Endodermal cell (in vitro differentiated cells): ENCODE measurements at places on chromosomes 6 and 20.

GRCh38 chr6:33280539-33280938, 3.6 kb downstream of the B3GALT4 start:
- DNase-seq, result no peak

- DNase-seq, result no peak
Observed at GRCh38 chr6:25242567-25242966, 36.6 kb upstream of the CARMIL1 start.

DNA sequence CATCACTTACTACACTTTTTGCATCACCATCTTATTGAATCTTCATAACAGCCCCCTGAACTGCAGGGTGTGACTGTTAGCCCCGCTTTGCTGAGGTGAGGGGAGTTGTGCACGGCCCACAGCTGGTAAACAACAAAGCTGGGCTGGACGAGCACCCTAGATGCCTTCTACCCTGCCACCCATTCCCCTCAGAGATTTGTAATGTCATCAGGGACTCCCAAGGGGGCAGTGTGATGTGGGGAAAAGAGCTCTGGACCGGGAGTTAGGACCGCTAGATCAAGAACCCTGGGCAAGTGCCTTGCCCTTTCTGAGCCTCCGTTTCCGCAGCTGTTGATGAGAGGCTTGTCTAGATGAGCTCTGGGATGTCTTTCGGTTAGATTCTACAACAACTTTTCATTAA, 20.9 kb downstream of the PKIG start:
- no peak for DNase-seq

GRCh38 chr6:157267109-157267611, 56.2 kb downstream of the TMEM242 start:
- DNase-seq, result peak; percentile 79

DNA sequence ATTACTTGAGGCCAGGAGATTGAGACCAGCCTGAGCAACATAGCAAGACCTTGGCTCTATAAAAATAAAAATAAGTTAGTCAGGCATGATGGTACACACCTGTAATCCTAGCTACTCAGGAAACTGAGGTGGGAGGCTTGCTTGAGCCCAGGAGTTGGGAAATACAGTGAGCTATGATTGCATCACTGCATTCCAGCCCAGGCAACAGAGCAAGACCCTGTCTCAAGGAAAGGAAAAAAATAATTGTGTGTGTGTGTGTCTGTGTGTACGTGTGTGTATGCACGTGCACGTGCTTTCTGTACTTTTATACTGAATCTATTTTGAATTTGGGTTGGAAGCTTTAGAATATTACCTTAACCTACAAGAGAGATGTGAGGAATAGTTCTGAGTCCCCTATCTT, 58.9 kb downstream of the KIZ start:
- DNase-seq, result no peak

GRCh38 chr20:60330461-60330860, 372.2 kb downstream of the CDH26 start:
- DNase-seq, result no peak

GRCh38 chr20:54843865-54844264, 368.5 kb downstream of the DOK5 start:
- DNase-seq, result no peak

DNA sequence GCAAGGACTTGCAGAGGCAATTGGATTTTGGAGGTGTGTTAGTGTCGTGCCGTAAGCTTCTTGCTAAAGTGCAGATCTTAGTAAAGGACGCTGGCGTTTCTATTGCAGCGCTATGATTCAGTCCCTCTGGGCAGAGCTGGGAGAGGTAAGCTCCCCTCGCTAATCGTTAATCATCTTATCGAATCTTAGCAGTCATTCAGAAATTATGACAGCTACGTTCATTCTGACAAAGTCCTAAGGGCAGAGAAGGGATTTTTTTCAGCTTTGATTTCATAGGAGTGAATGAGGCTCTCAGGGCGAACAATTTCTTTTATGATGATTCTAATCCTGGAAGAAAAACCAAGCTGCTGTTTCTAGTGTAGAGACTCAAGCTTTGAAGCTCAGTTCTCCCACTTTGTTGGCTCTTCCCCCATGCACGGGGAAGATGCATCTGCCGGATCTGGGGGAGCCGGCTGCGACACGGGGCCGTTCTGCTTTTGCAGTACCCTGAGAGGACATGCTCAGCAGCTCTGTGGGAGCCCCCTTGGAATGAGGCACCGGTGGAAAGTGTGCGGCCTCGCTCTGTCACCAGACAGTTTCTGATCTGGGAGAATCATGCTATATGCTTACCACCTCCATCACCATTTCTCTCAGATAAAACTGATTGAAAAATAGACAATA, 79.1 kb upstream of the SLC22A23 start:
- no peak for DNase-seq

DNA sequence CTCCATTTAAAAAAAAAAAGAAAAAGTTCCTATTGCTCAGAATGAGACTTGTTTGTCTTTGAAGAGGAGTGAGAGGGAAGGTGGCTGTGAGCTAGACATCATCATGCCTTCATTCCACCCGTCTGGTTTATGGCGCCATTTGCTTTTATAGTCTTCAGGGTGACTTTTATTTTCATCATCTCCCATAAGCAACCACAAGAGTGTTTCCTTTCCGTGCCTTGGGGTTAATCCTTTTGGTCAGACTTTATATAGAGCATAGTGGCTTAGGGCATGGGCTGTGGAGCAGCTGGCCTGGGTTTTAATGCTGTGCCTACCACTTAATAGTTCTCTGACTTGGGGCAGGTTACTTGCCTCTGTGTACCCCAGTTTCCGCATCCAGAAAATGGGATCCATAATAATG, 77.8 kb downstream of the RREB1 start:
- DNase-seq, result no peak

- DNase-seq, result no peak
Observed at GRCh38 chr6:158322724-158323560, 10.7 kb downstream of the TULP4 start.

GRCh38 chr6:51459958-51460357, 627.5 kb downstream of the PKHD1 start:
- DNase-seq, result no peak

DNA sequence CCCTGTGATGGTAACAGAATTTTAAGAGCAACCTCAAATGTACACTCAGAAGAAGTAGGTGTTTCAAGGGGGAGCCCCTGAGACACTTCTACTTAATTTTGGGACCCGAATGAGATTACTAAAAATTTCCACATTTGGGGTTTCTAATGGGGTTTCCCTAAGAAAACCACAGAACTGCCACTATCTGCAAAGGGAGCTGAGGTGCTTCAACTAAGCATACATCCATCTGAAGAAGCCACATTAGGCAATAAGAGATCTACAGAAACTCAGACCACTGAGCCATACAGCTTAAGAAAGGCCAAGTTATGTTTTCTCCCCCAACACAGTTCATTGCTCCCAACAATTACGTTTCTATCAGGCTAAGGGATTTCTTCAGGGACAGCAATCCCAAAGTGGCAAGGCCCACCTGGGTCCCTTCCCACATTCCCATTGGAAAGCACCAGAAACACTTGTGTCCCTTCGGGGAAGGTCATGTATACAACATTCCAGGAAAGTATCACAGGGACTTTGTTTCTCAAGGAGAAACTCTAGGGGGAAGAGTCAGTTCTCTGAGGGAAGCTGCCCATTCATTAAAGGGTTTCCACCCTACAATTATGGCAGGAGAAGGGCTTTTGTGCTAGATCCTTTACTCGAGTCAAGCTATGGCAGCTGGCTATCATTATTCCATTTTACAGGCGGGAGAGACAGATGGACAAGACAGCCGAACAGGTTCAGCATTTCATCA, 5.0 kb downstream of the BCL2L1 start:
- DNase-seq, result no peak

DNA sequence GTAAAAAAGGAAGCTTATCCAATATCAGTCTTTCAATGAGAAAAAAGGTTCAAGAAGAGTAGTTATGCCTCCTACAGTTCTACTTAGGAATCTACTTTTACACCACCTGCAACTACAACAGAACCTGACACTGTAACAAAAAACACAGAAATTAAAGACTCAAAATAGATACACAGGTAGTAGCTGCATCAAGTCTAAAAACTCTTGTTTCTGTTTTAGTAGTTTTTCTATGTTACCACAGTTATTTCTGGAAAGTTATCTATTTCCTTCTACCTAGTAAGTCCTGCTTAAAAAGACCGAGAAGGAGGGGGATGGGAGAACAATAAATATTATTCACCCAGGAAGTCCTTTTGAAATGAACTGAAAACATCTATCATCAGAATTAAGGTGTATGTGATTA, 52.5 kb downstream of the ATG5 start:
- no peak for DNase-seq

DNA sequence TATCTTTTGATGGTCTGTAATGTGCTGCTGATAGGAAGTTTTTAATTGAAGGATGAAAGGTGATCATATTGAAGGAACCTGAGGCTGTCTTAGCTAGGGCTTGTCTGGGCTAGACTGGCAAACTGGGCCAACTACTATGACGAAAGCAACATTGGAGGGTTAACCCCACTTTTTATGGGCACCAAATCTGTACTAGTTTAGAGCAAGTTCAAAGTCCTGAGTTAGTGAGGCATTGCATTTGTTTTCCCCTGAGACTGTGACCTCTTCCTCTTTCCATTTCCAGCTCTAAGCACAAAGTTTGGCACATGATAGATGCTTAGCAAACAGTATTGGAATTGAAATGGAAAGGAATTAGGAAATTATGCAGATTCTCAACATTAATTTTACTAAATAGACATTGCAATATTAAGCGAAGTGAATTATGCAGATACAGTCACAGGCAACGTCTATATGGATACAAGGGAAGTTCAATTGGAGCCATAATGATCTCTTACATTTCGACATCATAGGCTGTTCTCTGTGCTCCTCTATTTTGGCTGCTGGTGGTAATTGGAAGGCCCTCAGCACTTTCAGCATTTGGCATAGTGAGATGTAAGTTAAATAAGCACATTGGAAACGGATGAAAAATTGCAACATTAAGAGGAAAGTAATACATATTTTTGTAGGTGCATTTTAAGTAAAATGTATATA, 22.2 kb downstream of the CEP57L1 start:
- DNase-seq, result no peak

DNA sequence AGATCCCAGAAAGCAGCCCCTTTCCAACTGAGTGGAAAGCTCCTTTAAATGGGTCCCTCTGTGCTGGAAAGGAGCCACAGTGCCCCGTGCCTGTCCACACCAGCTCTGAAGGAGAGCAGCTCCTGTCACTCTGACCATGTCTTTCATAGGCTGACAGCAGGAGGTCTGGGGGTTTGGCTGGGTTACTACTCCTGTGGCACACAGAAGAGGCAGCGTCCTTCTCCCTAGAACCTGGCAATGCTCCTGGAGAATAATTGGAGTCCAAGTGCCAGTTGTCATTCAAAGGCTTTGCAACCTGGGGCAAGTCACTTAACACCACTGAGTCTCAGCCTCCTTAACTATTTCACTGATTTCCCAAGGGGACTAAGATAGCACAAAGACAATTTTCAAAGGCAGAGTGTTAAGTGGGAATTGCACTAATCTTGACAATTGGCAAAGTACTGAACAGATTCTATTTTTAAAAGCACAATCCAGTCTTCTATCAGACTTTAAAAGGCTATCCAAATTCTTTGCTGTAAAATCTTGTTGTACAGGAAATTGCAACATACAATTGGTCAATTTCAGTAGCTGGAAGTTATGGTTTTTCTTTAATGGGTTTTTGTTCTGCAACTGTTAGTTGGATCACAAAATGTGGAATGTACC, 457.2 kb downstream of the KIF16B start:
- peak; percentile 50 for DNase-seq

GRCh38 chr6:157411368-157411767, 30.4 kb downstream of the ZDHHC14 start:
- DNase-seq, result no peak

DNA sequence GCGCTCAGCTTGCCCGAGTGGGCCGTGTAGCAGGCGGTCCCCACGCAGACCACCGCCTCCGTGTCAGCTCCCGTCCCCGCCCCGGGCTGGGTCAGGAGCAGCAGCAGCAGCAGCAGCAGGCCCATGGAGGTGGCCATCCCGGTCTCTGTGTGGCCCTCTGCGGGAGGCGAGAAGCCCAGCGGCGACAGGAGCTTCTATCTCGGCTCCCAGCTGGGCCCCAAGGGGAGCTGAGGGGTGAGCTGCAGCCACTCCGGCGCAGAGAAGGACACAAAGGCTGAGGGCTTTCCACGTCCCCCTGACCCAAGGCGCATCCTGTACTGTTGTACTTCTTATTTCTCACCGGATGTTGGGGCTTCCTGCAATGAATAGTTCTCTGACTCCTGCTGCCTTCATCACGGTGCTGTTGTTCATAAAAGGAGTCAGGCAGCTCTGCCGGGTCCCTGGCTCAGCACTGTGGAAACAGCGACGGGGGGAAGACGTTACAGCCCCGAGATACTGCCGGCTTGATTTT, at the start of gene CD93:
TSS of gene CD93 (minus strand) at position 269 of the 511 bp plus-strand sequence. CDS start at position 137, 132 bp downstream.
- DNase-seq, result no peak

DNA sequence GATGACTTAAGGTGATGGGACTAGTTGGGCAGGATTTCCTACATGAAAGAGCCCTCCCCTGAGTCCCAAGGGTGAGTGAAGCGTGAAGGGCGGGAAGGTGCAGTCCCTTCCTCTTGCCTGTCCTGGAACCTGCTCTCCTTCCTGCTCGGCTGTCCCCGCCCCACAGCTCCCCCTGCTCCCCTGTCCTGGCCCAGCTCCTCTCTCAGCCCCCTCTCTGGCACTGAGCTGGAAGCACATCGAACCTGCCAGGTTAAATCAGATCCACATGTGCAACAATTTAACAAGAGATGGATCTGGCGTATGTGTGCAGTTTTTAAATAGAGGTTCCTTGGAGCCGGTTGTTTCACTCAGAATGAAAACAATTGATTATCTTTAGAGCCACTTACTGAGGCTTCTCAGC, 95.0 kb downstream of the LRFN2 start:
- DNase-seq, result peak; percentile 73

DNA sequence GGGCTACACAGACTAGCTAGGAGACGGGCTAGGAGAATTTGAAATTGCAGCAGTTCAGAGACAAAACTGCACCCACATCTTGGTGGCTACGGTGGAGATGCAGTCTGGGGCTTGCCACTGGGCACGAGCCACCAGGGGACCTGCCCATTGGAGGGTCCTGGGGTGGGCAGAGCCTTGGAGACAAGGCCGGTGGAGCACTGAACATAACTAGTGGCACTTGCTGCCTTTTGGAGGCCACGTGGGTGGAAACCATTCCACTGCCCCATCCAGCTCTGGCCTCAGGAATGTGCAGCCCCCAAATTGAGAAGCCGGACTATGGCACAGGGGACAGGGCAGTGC, 113.4 kb downstream of the NFATC2 start:
- DNase-seq, result no peak

GRCh38 chr6:89208551-89208950, 8.6 kb downstream of the GABRR1 start:
- no peak for DNase-seq

DNA sequence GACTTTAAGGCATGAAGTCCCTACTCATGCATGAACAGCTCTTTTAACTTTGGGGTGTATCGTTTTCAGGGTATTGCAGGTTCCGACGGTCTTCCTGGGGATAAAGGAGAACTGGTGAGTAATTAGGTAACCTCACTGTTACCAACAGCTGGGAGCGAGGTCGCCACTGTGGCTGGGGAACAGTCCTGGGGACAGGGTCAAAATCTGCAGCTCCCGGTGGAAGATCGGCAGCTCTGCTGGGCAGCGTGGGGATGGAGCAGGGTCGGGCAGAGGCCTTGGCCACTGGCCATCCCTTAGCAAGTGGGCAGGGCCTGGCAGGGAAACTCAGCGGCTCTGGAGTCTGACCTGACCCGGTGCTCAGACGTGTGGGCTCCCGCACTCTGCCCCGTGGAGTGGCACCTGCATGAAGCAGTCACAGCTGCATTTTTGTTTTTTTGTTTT, 16.1 kb downstream of the COL9A3 start:
- peak; percentile 52 for DNase-seq

- no peak for DNase-seq
Observed at GRCh38 chr6:84119277-84119676, 85.7 kb downstream of the MRAP2 start.
